ENCODE measurements at places on chromosomes 2 and 18.

DNA sequence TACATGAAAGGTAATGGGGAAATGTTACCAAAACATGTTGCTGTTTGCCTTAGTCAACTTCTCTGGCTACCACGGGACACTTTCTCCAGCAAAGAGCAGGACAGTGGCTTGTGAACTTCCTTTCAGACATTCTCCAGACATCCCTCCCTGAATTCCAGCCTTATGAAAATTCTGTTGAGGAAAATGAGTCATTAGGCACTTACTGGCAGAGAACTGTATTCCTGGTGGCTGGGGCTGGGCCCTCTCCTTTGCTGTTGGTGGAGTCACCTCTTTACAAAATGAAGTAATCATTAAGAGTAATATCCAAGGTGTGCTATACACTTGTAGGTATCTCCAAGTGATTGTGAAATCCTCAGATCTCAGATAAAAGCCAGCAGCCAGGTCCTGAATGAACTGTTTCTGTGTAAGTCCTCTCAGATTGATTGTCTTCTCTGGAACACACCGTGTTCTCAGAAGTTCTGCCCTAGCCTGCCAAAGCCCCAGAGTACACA is 1.3 kb upstream of the FAP start:
- peak; percentile 95 for DNase-seq

DNA sequence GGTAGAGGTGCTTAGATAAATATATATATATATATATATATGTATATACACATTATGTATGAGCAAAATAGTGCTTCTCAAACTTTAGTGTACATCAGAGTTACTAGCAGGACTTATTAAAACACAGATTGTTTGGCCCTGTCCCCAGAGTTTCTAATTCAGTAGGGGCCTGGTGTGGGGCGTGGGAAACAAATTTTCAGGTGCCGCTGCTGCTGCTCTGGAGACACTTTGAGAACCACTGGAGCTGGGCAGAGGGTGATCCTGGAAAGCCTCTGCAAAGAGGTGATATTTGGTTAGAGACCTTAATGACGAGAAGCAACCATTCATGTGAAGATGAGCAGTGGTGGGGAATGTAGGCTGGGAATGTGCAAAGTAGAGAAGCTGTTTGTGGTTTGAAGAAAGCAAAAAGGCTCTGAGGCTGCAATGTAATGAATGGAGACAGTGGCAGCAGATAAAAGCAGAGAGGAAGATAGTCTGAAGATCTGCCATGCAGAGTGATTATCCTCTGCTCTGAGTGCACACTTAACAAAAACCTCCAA is 142.9 kb downstream of the PLCL1 start:
- no peak for DNase-seq

GRCh38 chr2:237182422-237183123 is 96.9 kb downstream of the COPS8 start:
- DNase-seq: no peak

GRCh38 chr2:68565858-68566257 is 77.5 kb upstream of the PROKR1 start:
- DNase-seq: peak; percentile 26

DNA sequence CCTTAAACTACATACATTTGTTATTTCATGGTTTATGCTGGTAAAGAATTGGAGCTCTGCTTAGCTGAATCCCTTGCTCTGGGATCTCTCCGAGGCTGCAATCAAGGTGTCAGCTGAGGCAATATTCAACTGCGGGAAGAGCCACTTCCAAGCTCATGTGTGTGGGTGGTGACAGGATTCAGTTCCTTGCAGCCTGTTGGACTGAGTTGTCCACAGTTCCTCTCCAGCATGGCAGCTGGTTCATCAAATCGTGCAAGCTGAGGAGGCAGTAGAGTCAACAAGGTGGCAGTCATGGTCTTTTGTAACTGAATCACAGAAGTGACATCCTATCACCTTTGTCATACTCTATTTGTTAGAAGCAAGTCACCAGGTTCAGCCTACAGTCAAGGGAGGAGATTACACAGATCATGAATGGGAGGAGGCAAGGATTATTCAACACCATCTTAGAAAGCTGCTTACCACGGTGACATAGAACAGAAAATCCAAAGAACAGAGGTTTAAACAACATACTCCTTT is 56.9 kb downstream of the CTIF start:
- DNase-seq: no peak

DNA sequence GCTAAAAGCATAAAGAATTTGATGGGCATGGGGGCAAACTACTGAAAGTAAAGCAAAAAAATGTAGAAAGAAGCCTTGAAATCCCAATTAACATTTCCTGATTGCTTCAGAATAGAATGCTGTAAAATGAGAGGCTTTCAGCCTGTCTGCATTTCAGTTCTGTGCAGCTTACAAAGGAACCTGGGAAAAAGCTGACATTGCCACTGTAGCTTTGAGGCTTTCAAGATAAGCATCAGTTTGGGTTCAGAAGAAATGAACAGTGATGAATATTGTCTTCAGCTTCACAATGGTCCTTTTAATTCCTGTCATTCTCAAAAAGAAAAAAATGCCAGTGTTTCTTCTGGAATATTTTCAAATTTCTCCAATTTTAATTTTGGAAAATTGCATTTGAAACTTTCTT is 242.7 kb downstream of the LRRTM1 start:
- no peak for DNase-seq

DNA sequence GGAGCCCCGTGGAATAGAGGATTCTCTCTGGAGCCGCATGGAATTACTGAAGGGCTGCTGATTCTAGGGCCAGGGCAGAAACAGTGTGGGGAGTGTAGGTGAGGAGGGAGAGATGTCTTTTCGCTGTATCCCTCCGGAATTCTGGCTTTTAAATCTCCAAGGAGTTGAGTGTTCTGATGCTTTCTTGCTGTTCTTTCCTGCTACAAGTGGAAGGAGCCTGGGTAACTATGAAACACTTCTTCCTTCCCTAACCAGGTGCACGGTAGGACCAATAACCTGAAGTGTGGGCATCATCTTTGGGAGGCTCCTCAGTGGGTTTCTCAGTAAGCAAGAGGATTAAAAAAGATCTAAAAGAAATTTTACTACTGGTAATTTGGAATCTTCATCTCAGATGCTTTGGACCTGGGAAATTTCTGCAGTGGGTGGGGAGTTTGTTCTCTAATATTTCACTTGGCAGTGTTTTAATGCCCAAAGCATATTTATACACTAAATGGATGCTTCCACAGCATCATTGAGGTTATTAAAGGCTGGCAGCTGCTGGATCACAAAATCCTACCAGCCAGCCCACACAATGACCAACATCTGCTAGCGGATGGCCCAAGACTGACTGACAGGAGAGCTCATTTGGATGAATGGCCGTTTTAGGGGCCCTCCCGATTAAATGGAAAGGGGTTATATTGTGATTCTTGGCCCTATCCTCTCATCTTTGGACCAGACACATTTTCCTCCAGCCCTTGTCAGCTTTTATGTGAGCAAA is 2.1 kb downstream of the EML6 start:
- DNase-seq: no peak

DNA sequence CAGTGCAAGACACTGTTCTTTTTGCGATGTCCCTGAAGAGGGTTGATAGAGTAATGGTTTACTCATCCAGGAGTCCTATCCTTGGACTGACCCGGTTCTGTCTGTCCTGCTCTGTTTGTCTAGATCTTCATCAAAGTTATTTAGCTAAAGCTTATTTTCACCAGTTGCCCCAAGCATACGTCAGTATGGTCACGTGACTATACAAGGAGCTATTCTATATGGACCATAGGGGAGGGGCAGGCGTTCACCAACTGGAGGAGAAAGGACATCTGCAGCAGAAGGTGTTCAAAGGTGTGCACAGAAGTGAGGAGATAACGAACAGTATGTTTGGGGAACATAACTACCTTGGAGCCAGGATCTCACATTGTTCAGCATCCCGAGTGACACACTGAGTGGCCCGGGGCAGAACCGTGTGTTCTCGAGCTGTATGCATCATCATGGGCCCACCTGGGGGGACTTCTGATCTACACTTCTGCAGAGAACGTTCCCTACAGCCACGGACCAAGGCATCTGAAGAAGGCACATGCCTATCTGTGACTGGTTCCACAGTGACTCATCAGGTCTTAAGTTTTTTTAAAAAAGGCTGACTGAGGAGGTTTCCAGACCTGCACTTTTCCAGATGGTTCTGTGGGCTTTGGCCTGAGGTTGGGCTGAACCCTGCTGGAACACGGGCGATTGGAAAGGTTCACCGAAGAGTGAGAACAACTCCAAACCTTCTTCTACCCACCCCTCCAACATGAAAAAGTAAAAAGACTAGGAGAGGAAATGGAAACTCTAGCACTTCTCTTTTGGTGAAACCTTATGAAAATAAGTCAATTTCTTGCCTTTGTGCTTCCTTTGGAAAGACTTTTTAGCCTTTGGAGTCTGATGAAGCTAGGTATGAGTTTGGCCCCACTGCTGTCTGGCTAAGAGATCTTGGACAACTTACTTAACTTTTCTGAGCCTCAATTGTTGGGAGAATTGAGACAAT is 68.6 kb upstream of the YWHAQ start:
- DNase-seq: peak; percentile 86

GRCh38 chr2:3282056-3282998 is 95.3 kb downstream of the EIPR1 start:
- DNase-seq: peak; percentile 92

DNA sequence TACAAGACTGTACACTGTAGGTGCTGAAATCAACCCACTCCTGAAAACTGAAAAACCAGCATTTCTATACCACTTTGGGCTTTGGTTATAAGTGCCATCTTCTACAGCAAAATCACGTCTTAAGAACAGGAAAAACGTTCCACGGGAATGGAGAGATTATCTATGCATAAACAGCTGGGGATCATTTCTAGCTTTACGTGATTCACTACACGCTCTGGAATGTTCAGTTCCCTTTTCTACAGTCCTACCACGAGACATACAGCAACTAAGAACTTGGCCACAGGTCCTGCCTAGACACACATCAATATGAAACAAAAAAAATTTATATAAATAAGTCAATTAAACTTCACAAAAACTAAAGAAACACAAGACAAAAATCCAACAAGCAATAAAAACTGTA is 3.6 kb downstream of the CXCR4 start:
- DNase-seq: no peak

DNA sequence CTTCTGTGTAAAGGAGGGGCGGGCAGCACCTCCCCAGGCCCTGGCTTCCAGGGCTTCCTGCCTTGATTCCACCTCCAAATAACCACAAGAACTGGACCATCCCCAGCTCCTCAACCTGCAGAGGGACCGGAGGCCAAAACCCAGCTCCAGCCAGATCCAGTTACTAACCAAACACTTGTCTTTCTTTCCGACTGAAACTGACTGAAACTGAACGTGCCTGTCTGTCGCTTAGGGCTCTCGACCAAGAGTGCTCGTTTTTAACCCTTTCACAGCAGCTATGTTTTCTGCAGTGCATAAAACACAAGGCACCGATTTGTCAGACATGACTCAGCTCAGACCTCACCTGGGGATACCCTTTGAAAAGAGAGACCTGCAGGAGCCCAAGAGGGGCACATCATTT is 249.9 kb upstream of the SIX2 start:
- DNase-seq: no peak

- no peak for DNase-seq
Observed at GRCh38 chr2:206471524-206472062, 28.3 kb downstream of the ADAM23 start.

DNA sequence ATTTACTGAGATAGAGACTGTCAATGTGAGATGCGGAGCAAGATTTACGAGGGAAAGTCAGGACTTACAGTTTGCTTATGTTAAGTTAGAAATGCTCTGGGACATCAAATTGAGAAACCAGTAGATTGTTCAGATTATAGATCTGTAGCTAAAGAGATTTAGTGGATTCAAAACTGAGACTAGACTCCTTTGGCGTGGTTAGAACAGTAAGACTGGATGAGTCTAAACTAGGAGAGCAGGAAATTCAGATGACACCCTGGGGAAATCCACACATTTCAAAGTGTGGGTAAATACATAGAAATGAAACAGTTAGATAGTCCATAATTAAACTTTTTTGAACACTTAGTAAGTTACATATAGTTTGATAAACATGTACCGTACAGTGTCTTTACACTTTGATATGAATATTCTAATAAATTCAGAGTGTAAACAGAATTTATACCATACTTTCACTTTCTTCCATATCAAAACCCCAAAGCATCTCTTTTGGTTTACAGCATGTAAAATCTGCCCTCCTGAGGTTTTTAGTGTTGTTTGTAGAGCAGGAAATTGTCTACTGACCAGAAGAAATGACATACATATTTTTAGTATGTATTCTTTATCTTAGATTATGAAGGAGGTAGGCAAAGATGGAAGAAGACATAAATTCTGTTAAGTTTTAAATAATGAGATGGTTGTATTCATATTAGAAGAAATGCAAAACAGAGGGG is 231.5 kb downstream of the NYAP2 start:
- DNase-seq: no peak

DNA sequence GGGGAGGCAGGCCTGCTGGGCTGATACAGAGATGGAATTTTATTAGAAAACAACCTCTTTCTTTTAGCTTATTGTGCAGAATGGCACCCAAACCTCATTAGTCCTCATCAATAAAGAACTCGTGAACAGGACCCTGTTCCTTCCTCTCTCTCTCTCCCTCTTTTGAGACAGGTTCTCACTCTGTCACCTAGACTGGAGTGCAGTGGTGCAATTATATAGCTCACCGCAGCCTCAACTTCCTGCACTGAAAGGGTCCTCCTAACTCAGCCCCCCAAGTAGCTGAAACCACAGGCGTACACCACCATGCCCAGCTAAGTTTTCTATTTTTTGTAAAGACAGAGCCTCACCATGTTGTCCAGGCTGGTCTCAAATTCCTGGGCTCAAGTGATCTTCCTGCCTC is 21.7 kb upstream of the AP1S3 start:
- no peak for DNase-seq

DNA sequence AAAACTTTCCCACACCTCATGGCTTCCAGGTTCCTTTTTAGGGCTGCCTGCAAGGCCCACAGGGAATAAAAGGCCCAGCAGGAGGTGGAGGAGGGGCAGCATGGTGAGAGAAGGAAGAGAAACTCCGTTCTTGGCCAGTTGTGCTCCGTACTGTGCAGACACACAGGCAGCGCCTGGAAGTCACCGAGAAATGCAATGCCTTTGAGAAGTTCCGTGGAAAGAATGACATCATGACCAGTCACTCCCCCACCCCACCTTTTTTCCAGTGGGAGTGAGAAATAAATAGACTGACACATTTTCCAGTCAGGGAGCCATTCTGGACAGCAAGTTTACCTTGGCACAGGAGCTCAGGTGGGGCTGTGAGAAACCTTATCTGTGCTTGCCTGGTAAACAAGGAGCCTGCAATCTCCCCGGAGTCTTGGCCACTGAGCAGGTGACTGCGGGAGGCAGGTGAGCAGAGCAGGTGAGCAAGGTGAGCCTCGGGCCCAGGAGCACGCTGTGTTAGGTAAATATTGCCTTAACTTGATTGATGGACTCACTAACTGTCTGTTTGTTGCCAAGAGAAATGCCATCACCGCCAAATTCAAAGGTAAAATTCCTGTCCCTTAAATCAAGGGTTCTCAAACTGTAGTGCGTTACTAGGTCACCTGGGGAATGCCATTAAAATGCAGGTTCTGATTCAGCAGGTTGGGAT is 13.5 kb upstream of the LBH start:
- DNase-seq: peak; percentile 47

DNA sequence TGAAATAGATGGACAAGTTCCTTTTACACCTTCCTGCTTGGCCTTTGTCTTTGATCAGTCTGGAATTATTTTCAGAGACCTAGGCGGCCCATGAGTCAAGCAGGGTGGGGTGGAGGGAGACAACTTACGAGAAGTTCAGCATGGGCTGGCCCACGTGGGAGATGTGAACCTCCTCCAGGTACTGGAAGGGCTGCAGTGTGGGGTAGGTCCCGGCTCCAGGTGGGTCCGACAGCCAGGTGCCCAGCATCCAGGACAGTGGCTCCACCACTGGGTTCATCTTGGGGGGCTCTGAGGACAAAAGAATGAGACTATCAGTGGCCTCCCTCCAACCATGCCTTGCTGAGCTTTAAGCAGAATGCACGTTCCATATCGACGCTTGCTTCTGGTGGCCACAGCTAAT is 30.8 kb downstream of the THAP4 start:
- DNase-seq: no peak

Measured in renal cortical epithelial cell (primary cell).